Substantia nigra (tissue), 51 donors: ENCODE measurements at places on chromosomes 5 and 9.

GRCh38 chr9:132631685-132632084 lies 38.1 kb downstream of the DDX31 start:
- DNase-seq = no peak

DNA sequence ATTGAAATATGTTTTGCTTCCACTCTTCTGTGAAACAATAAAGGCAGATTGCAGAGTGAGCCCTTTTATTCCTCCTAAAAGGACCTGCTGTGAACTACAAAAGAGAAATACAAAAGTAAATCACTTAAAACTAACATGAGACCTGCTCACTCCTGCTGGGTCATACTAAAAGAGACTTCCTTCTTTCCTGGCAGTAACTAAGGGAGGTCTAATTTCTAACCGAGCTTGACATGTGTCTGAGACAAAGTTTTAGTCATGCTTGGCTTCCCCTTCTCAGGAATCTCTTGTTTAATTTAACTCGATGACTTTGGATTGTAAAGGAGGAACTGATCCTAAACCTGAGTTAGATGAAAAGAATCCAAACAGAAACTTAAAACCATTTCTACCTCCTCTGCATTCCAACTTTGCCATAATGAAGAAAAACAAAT lies 86.4 kb upstream of the CDH6 start:
- no peak for DNase-seq

DNA sequence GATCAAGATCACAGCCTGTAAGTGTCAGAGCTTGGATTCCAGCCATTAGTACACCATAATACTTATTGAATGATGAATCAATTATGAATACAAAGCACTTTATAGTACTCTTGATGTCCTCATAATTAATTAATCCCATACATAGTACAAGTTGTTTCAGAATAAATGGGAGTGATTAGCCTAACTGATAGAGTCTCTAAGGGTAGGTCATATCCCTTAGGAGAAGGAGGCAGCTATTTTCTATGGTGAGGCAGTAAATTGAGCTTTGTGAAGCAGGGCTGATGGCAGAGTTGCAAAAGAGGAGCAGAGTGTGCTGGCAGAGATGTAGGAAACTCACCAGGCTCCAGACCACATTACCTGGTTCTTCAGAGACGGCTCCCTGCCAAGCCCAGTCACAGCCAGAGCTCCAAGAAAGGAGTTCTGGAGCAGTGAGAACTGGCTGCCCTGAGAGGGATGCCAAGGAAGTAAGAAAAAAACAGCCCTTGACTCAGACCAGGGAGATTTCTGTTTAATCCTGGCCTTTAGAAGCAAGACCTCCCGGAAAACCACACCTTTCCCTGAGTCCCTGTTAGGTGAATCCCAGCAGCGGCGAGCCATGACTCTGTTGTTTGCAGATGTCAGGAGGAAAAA lies 112.9 kb downstream of the SH3TC2 start:
- peak; percentile 7 for DNase-seq

DNA sequence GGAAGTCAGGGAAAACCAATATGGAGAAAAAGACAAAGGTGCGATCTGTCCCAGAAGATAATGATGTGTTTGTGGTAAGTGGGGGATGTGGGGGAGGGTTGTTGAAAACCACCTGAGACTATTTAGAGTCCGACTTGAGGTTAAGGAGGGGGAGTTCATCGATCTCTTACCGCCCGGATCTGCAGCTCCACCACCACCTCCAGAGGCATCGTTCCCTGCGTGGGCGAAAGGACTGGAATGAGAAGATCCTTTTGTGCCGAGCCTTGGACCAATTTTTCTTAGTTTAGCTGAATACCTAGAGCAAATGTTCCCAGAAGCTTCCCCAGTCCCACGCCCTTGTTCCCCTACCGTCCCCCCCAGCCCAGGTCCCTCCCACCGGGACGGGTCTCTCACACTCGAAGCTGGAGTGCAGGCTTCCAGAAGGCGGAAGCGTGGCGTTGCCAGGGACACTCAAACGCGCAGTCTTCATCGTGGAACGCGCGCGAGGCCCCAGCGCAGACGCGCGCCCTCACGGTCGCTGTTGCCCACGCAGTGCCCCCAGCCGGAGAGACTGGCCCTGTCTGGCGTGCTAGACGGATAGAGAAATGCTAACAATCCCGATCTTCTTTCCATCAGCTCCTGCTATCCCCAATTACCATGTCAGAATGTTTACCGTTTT lies at the start of gene SPATA6L:
Gene SPATA6L (minus strand): TSS at position 439 of the 658 bp plus-strand sequence. CDS start 230 bp downstream, at position 209.
- DNase-seq = peak; percentile 6

DNA sequence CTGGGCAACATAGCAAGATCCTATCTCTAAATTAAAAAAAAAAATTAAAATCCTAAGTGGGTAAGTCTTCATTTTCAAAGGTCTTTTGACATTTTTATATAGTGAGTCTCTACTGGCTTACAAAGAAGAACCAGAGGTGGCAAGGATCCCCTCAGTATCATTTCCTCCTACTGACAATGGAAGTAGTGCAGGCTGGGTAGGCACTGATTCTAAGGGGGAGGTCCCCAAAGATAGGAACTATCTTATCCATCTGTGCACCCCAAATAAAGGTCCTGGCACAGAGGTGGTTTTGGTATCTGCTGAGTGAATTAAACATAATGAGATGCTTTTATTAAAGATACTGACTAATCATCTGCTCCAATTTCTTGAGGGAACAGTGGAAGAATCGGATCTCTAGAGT lies 4.2 kb downstream of the FAM193B start:
- no peak for DNase-seq

GRCh38 chr5:39115644-39116343 lies 41.6 kb upstream of the RICTOR start:
- DNase-seq = peak; percentile 6

DNA sequence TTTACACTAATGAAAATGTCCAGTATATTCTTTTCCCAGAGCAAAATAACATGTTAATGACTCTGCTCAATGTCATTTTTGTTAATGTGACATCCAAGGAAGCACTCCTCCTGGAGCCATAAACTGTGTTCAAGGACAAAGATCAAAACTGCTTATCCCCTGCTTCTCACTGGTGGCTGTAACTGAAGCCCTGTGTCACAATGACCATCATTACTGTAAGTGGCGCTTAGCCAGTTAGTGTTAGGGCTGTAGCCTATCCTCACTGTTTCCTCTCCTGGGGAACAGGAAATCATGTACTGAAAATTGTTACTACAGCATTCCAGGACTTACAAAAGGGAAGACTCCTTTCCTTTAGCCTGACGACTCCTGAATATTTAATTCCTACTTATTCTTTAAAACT lies 71.7 kb upstream of the COX7C start:
- DNase-seq = no peak

DNA sequence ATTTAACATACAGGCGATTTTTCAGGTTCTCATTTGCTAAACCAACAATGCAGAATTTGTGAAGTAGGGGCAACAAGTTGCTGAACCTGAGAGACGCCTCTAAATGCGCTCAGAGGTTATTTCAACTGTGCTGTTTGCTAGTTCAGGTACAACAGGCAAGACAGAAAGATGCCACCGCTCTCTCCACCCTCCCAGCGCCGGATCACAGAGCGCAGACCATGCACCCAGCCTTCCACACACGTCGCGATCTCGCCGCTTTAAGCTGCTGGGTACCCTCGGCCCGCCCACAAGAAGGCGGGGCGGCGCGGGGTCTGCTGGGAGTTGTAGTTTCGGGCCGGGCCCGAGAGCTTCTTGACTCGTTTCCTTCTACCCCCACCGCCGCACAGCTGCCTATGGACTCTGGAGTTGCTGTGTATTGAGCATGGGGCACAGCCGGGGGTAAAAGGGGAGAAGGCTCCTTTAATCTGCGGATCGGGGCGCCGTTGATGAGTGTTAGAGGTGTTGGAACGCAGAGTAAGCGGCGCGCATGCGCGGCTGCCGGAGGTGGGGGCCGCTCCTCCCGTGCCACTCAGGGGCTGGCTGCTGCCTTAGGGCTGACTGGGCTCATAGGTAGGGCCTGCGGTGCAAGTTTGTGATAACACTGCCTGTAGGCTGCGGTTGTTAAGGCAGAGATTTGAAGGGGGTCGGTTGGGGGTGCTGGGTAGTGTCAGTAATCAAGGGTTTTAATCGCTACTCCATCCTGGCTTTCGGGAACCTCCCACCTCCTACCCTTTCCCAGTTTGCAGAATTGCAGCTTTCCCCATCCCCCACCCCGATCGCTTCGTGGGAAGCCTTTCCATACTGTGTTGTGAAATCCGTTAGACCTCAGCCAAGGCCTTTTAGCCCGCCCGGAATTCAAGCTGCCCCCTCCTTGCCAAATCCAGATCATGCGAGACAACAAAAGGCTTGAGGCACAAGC lies 40.3 kb upstream of the ABCA1 start:
- DNase-seq = peak; percentile 98

- DNase-seq = no peak
Observed at GRCh38 chr5:150172556-150172955, 6.0 kb downstream of the CDX1 start.

DNA sequence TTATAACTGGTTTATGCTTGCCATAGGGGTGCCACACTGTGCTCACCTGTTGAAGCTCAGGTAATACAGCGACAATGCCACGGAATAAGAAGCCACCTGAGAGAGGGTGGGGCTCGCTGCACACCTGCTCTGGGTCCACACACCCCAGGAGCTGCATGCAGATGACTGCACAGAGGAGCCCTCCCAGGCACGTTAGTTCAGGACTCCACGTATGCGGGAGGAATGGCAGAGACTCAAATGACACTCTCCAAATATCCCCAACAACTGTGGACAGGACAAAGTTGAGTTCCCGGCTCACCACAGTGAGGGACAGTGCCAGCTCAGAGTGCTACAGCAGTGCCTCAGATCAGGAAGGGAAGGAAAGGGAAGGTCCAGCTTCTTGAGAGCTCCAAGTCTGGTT lies 5.8 kb upstream of the FCN1 start:
- DNase-seq = no peak

DNA sequence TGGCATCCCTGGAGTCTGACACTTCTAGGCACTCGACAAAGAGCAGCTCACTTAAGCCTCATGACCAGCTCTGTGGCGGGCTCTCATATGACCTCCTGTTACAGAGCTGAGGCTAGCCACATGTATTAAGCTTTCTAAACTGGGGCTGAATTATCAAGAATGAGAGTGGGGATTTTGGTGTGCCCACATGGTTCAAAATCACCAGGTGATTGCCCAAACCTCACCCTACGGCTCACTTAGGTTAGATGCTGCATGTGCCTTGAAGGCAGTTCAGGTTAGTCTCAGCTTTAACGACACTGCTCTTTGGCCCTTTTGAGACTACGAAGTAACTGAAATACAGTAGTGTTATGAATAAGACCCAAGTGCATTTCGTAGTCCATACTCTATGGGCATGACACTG lies 39.4 kb upstream of the SMIM32 start:
- no peak for DNase-seq

- no peak for DNase-seq
Observed at GRCh38 chr5:114726131-114726530, 364.3 kb downstream of the KCNN2 start.

DNA sequence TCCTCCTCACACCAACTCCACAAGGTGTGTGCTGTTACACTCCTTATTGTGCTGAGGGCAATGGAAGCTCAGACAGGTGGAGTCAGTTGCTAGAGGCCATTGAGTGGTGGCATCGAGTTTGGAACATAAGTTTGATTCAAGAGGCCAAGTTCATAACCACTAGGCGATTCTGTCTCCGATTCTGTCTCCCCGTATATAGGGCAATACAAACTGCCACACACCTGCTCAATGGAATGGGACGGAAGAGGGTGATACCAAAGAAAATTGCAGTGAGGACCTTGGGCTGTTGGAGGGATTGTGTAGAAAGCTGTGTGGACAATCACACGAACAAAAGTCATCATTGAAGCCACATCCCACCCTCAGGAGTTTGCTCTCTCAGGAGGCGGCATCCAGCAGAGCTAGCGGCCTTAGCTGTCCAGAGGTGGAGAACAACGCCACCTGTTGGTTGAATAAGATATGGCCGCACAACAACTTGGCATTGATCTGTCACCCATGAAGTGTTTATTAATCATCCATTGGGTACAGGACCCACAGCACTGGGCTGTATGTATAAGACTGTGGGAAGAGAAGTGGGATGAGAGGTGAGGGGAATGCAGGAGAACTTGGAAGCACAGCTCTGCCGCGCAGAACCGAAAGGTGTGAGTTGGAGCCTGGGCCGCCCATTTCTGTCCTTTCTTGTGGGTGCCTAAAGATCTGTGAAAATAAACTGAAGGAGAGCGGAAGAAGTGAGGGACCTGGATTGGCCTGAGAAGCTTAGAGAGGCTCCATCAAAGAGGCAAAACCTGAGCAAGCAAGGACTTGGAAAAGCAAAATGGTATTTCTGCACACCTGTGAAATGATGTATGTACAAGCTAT lies 16.1 kb upstream of the NEUROG1 start:
- DNase-seq = peak; percentile 18

GRCh38 chr9:108867116-108867515 lies 5.0 kb downstream of the ACTL7A start:
- DNase-seq = no peak

DNA sequence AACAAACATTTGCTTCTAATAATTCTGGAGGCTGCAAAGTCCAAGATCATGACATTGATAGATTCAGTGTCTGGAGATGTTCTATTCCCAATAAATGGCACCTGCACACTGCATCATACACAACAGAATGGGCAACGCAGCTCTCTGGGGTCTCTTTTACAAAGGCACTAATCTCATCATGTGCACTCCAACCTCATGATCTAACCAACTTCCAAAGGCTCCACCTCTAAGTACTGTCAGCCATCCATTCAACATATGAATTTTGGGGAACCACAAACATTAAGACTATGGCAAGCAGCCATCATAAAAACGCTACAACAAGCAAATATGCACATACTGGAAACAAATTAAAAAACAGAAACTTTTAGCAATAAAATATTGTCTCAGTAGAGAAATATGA lies 121.1 kb downstream of the CYLC2 start:
- no peak for DNase-seq

DNA sequence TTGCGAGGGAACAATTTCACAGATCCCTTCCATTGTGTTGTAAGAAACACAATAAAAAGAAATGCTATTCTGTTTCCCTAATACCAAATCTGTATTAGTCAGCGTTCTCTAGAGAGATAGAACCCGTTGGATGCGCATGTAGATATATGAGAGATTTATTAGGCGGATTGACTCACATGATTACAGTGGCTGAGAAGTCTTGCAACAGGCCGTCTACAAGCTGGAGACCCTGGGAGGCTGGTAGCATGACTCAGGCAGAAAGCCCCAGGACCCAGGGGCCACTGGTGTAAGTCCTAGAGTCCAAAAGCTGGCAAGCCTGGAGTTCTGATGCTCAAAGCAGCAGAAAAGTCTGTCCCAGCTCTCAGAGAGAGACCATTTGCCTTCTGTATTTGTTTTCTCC lies 18.4 kb upstream of the IL17B start:
- no peak for DNase-seq

DNA sequence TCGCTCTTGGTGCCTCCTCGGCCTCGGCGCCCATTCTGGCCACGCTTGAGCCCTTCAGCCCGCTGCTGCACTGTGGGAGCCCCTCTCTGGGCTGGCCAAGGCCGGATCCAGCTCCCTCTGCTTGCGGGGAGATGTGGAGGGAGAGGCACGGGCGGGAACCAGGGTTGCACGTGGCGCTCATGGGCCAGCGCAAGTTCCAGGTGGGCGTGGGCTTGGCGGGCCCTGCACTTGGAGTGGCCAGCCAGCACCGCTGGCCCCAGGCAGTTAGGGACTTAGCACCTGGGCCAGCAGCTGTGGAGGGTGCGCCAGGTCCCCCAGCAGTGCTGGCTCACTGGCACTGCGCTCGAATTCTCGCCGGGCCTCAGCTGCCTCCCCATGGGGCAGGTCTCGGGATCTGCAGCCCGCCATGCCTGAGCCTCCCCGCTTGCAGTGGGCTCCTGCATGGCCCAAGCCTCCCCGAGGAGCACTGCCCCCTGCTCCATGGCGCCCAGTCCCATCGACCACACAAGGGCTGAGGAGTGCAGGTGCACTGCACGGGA lies 106.4 kb downstream of the SMC2 start:
- no peak for DNase-seq
